Activated CD4-positive, alpha-beta memory T cell treated with anti-CD3 and anti-CD28 coated beads for 36 hours (primary cell): ENCODE measurements at places on chromosomes 13 and 19. TPM values are rescaled to one million over a fixed set of nuclear protein-coding genes. Genes with fewer than 3 reads are reported as not detected.

BRCA2 gene
- 22.1 TPM for total RNA-seq

ZNF284 gene
- total RNA-seq, result 1.4 TPM

DNA sequence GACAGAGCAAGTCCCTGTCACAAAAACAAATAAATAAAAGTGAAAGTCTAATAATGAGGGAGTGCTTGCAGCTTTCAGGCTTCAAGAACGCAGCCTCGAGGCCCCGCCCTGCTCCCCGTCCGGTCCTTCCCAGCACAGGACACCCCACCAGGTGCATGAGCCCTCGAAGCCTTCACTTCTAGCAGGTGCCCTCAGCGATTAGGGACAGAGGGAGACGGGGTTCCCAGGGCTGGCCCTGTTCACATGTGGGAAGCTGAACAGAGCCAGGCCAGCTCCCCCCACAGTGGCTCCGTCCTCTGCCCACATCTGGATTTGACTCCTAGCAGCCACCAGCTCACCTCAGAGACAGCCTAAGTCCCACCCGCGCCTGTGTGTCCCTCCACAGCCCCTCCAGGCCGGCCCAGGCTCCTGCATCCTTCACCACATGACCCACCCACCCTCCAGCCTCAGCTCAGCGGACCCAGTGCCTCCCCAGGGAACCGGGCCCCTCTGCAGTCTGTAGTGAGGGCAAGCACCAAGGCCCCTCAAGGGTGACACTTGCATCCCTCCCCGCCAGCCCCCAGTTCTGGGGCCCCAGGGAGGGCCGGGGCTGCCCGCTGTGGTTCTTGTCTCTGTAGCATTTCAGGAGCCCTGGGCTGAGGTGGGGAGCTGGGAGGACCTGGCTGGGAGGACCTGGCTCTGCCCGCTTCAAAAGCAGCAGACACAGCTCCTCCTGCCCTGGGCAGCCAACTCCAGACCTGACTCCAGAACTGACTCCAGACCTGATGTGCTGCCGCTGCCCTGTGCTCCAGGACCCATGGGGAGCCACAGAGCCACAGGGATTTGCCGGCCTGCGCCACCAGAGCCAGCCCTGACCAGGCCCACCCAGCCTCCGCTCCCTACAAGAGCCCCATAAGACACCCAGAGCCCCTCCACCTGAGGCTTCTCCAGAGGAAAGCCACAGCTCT is 27.2 kb downstream of the GPX4 start:
- H3K36me3 ChIP-seq, result peaks cover 18% of the 10 kb centered on the region
- H3K27me3 ChIP-seq, result no peaks in the 10 kb centered on the region
- peak overlapping the region; percentile 94 for H3K4me3 ChIP-seq
- peak overlapping the region; percentile 96 for H3K27ac ChIP-seq

GRCh38 chr19:277581-278165 is 13.5 kb downstream of the PLPP2 start:
- no peak overlapping the region for H3K27ac ChIP-seq
- H3K36me3 ChIP-seq, result no peaks in the 10 kb centered on the region
- H3K4me3 ChIP-seq, result no peak overlapping the region
- no peaks in the 10 kb centered on the region for H3K4me1 ChIP-seq

DNA sequence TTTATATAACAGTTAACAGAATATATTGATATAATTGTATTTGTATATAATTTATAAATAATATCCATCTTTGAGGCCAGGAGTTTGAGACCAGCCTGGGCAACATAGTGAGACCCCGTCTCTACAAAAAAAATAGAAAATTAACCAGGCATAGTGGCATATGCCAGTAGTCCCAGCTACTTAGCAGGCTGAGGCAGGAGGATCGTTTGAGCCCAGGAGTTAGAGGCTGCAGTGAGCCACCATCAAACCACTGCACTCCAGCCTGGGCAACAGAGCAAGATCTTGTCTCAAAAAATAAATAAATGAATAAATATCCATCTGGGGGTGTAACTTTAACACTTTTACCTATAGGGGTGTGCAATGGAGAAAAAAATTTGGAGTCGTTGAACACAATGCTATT is 1.3 kb upstream of the SHFL start:
- no peaks in the 10 kb centered on the region for H3K27me3 ChIP-seq
- H3K4me3 ChIP-seq, result no peak overlapping the region
- peaks cover 11% of the 10 kb centered on the region for H3K36me3 ChIP-seq

- no peak for DNase-seq
- peaks cover 21% of the 10 kb centered on the region for H3K36me3 ChIP-seq
- H3K4me3 ChIP-seq, result no peak overlapping the region
- H3K4me1 ChIP-seq, result peaks cover 19% of the 10 kb centered on the region
- no peaks in the 10 kb centered on the region for H3K27me3 ChIP-seq
These were observed 17.0 kb downstream of the ALOX5AP start for GRCh38 chr13:30752201-30752797.

DNA sequence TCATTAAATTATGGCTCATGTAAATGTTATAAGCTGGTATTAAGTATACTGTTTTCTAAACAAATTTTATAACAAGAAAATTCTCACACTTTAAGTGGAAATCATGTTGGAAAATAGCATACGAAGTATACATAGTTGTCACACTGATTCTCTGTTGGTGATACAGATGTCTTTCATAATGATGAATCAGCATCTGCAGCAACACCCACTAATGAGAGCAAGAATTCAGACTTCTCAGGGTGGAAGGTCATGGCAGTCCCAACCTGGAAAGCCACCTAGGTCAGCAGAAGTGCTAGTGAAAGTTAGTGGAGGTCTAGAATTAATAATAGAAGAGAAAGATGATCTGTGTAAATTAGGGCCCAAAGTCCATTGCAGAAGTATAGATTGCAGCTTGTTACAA is 719.7 kb upstream of the MIR17HG start:
- H3K36me3 ChIP-seq, result no peaks in the 10 kb centered on the region
- H3K27ac ChIP-seq, result no peak overlapping the region
- no peaks in the 10 kb centered on the region for H3K27me3 ChIP-seq
- H3K4me1 ChIP-seq, result no peaks in the 10 kb centered on the region

GRCh38 chr19:40512473-40513344 is 45.9 kb downstream of the SPTBN4 start:
- no peak for DNase-seq
- H3K4me3 ChIP-seq, result no peak overlapping the region
- H3K27ac ChIP-seq, result no peak overlapping the region
- H3K4me1 ChIP-seq, result peaks cover 4% of the 10 kb centered on the region
- H3K36me3 ChIP-seq, result no peaks in the 10 kb centered on the region
- H3K27me3 ChIP-seq, result peaks cover 54% of the 10 kb centered on the region

- H3K4me1 ChIP-seq, result peaks cover 5% of the 10 kb centered on the region
- peaks cover 23% of the 10 kb centered on the region for H3K27me3 ChIP-seq
- H3K27ac ChIP-seq, result no peak overlapping the region
- peaks cover 13% of the 10 kb centered on the region for H3K36me3 ChIP-seq
- DNase-seq, result no peak
These were observed 2.2 kb upstream of the CERS1 start for GRCh38 chr19:18898081-18898606.

GRCh38 chr13:60696602-60697001 is 299.6 kb downstream of the TDRD3 start:
- H3K4me3 ChIP-seq, result no peak overlapping the region
- H3K27ac ChIP-seq, result no peak overlapping the region
- DNase-seq, result no peak
- no peaks in the 10 kb centered on the region for H3K4me1 ChIP-seq
